K562 (cell line): ENCODE measurements at places on chromosomes 3 and 15. TPM values are rescaled to one million over a fixed set of nuclear protein-coding genes. Genes with fewer than 3 reads are reported as not detected.

Gene TBC1D2B
- total RNA-seq, result 10.1 and 10.7 TPM in 2 replicates

Gene SNAP23
- total RNA-seq, result 74.5 and 78.9 TPM in 2 replicates

Gene PROS1
- 22.6 and 22.7 TPM in 2 replicates for total RNA-seq

Gene CHP1
- 74.2 and 82.5 TPM in 2 replicates for total RNA-seq

Gene GBE1
- total RNA-seq, result 13.8 TPM in 2 replicates

Gene ISLR
- not detected in 2 replicates for total RNA-seq

Gene GPR149
- not detected in 2 replicates for total RNA-seq

GRCh38 chr15:83930392-83931212, 276.7 kb downstream of the ADAMTSL3 start:
- no peak for DNase-seq
- no peak overlapping the region for H3K4me3 ChIP-seq
- no peak overlapping the region for H3K27ac ChIP-seq
- no peaks in the 10 kb centered on the region for H3K36me3 ChIP-seq

- peaks cover 4% of the 10 kb centered on the region; the same call in 2 of the 3 replicates for H3K36me3 ChIP-seq
- no peak overlapping the region for H3K27ac ChIP-seq
- H3K4me3 ChIP-seq, result no peak overlapping the region
- no peak for DNase-seq
- H3K27me3 ChIP-seq, result no peaks in the 10 kb centered on the region
Measured at GRCh38 chr3:23829242-23829934, 23.6 kb downstream of the UBE2E1 start.

DNA sequence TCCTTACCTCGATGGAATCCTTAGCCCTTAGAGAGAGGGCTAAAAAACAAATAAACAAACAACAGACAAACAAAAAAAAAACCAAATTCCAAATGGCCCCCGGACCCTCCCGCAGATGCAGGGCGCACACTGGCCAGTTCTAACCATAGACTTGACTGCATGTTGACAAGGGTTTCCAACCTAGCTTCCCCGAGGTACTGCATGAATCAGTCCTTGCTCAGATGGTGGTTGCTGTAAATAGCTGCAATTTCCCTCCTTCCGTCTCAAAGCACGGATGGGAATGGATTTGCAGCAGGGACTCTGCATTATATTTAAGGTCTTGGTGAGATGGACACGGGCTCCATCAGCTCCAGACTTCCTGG, 162.8 kb downstream of the CD47 start:
- no peak overlapping the region for H3K27ac ChIP-seq
- H3K4me1 ChIP-seq, result peaks cover 6% of the 10 kb centered on the region
- no peaks in the 10 kb centered on the region for H3K36me3 ChIP-seq

GRCh38 chr3:28317438-28318022, 31.0 kb upstream of the ZCWPW2 start:
- H3K36me3 ChIP-seq, result peaks cover 37% of the 10 kb centered on the region
- H3K4me1 ChIP-seq, result no peaks in the 10 kb centered on the region
- DNase-seq, result peak; percentile 48
- H3K27me3 ChIP-seq, result no peaks in the 10 kb centered on the region
- H3K27ac ChIP-seq, result no peak overlapping the region

DNA sequence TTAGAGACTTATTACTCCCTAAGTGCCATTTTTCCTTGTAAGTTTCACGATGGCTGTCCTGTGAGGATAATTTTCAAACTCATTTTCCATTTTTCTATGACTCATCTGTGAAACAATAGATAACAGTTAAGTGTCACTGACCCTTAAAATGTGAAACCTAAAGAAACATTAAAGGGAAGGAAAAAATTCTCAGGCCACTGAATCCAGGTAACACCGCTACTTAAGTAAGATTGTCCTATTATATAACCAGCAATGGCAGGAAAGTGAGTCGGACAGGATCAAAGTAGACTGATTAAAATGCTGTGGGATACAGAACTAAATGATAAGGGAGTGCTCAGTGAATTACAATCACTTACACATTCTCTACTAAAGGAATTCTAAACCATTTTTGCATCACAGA, 12.4 kb downstream of the PLD1 start:
- DNase-seq, result no peak
- H3K27me3 ChIP-seq, result no peaks in the 10 kb centered on the region
- H3K4me3 ChIP-seq, result no peak overlapping the region

GRCh38 chr15:73602992-73603391, 30.2 kb downstream of the NPTN start:
- peaks cover 5% of the 10 kb centered on the region; the same call in 1 of the 2 replicates for H3K4me1 ChIP-seq
- H3K4me3 ChIP-seq, result no peak overlapping the region
- H3K36me3 ChIP-seq, result peaks cover 1% of the 10 kb centered on the region; the same call in 1 of the 3 replicates

GRCh38 chr3:36903119-36903882, 41.6 kb downstream of the TRANK1 start:
- no peak overlapping the region for H3K27ac ChIP-seq
- H3K4me1 ChIP-seq, result peaks cover 31% of the 10 kb centered on the region
- no peak overlapping the region for H3K4me3 ChIP-seq
- DNase-seq, result no peak
- no peaks in the 10 kb centered on the region for H3K27me3 ChIP-seq

GRCh38 chr15:39159833-39160232, 421.0 kb upstream of the THBS1 start:
- no peak overlapping the region for H3K27ac ChIP-seq
- H3K4me1 ChIP-seq, result no peaks in the 10 kb centered on the region; the same call in 2 of the 3 replicates
- no peak overlapping the region for H3K4me3 ChIP-seq
- H3K36me3 ChIP-seq, result no peaks in the 10 kb centered on the region

DNA sequence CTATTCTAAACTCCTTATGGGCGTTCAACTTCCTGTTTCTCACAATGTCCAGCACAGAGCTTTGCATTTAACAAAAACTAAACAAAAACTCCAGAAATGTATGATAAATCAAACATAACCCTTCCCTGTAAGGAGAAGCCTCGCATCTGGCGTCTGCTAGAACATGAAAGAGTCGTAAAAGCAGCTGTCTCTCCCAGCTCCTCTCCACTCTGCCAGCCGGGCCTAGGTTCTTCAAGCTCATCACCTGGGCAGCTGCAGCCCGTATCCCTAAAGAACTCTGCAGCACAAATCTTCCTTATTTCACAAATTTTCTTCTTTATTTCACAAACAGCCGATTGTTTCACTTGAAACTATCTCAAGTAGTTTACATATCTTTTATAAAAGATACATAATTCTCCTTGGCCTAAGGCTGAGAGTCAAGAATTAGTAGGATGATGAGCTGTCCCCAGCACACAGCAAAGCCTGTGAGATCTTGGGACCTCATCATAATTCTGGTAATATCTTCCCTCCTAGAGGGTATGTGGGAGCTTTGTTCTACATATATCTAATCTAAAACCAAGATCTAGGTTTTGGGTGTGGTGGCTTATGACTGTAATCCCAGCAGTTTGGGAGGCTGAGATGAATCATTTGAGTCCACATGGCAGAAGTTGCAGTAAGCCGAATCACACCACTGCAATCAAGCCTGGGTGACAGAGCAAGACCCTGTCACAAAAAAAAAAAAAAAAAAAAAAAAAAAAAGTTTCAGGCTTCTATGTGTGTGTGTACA, 35.3 kb downstream of the ANXA2 start:
- peaks cover 70% of the 10 kb centered on the region for H3K36me3 ChIP-seq
- H3K27ac ChIP-seq, result no peak overlapping the region
- no peaks in the 10 kb centered on the region for H3K4me1 ChIP-seq
- DNase-seq, result no peak

GRCh38 chr3:179323197-179324110, 623 bp downstream of the ZNF639 start:
- DNase-seq, result no peak
- H3K4me3 ChIP-seq, result peak overlapping the region; percentile 94
- peaks cover 31% of the 10 kb centered on the region for H3K36me3 ChIP-seq
- no peaks in the 10 kb centered on the region for H3K27me3 ChIP-seq
- H3K4me1 ChIP-seq, result peaks cover 23% of the 10 kb centered on the region

- H3K4me3 ChIP-seq, result no peak overlapping the region
- no peaks in the 10 kb centered on the region for H3K4me1 ChIP-seq
- no peak overlapping the region for H3K27ac ChIP-seq
- H3K27me3 ChIP-seq, result no peaks in the 10 kb centered on the region
- H3K36me3 ChIP-seq, result no peaks in the 10 kb centered on the region
Measured at GRCh38 chr15:53072077-53072476, 281.9 kb upstream of the ONECUT1 start.

DNA sequence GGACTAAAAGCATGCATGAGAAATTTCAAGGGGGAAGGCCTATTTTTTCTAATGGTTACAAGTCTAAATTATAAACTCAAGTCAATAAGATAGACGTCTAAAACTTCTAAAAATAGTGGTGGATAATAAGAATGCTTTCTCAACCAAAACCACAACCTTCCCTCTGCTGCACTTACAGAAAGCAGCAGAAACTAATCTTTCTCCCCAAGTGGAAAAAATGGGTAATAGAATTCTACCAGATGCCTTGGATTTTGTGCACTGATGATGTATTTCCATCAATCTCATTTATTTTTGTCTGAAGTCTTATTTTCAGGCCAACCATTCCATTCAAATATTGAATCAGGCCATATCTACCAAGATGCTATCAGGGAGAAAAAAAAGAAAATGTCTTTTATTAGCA, 344.7 kb downstream of the NEK10 start:
- no peaks in the 10 kb centered on the region for H3K36me3 ChIP-seq
- H3K27ac ChIP-seq, result no peak overlapping the region
- DNase-seq, result no peak
- no peak overlapping the region for H3K4me3 ChIP-seq
- H3K4me1 ChIP-seq, result no peaks in the 10 kb centered on the region

- H3K27ac ChIP-seq, result no peak overlapping the region
- no peak overlapping the region for H3K4me3 ChIP-seq
- H3K27me3 ChIP-seq, result no peaks in the 10 kb centered on the region
- no peak for DNase-seq
- H3K36me3 ChIP-seq, result no peaks in the 10 kb centered on the region
Measured at GRCh38 chr3:77427528-77427927, 387.6 kb downstream of the ROBO2 start.

DNA sequence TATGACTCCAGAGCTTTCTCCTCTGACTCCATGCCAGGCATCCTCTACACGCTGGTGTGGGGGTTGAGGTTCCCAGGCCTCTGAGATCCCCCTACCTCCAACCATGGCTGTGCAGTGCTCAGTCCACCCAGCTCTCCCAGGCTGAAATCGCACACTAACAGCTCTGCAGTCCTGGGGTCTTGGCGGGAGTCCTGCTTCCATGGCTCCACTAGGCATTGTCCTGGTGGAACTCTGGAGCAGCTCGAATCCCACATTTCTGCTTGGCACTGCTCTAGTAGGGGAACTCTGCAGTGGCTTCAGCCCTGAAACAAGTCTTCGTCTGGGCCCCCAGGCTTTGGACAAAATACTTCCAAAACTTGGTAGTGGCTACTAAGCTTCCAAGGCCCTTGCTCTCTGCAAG, 50.7 kb downstream of the ROPN1B start:
- H3K4me3 ChIP-seq, result no peak overlapping the region
- H3K4me1 ChIP-seq, result no peaks in the 10 kb centered on the region
- no peaks in the 10 kb centered on the region for H3K27me3 ChIP-seq
- H3K36me3 ChIP-seq, result no peaks in the 10 kb centered on the region
- no peak for DNase-seq
- no peak overlapping the region for H3K27ac ChIP-seq

DNA sequence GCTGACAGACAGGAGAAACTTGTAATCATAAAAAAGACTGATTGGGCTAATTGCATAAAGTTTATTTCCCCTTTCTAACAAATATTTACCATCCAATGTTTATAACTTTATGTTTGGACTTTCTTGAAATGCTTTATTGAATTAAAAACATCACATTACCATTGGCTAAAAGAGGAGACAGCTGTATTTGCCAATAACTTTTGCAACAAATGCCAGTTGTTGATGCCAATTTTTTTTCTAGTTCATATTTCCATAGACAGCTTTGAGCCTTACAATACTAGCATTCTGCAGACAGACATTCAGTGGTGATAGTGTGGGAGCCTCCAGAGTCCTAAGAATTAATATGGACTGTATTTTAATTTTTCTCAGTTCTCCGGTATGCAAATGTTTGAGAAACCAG, 198.4 kb downstream of the ADAMTS17 start:
- H3K27me3 ChIP-seq, result peaks cover 23% of the 10 kb centered on the region
- H3K4me1 ChIP-seq, result no peaks in the 10 kb centered on the region
- no peak overlapping the region for H3K27ac ChIP-seq
- H3K36me3 ChIP-seq, result no peaks in the 10 kb centered on the region
- H3K4me3 ChIP-seq, result no peak overlapping the region
- DNase-seq, result no peak

GRCh38 chr3:194166682-194167479, 30.9 kb downstream of the HES1 start:
- H3K27me3 ChIP-seq, result no peaks in the 10 kb centered on the region
- H3K27ac ChIP-seq, result peak overlapping the region; percentile 12; the same call in 1 of the 3 replicates
- H3K4me1 ChIP-seq, result peaks cover 18% of the 10 kb centered on the region
- DNase-seq, result peak; percentile 69
- 0 out of 2 replicates have a peak overlapping the region, but pooled peaks have one; percentile 5 for H3K4me3 ChIP-seq

GRCh38 chr3:169627073-169627472, 36.4 kb downstream of the MECOM start:
- H3K4me3 ChIP-seq, result no peak overlapping the region
- no peak overlapping the region for H3K27ac ChIP-seq
- DNase-seq, result no peak
- H3K36me3 ChIP-seq, result no peaks in the 10 kb centered on the region
- peaks cover 3% of the 10 kb centered on the region; the same call in 1 of the 3 replicates for H3K27me3 ChIP-seq

DNA sequence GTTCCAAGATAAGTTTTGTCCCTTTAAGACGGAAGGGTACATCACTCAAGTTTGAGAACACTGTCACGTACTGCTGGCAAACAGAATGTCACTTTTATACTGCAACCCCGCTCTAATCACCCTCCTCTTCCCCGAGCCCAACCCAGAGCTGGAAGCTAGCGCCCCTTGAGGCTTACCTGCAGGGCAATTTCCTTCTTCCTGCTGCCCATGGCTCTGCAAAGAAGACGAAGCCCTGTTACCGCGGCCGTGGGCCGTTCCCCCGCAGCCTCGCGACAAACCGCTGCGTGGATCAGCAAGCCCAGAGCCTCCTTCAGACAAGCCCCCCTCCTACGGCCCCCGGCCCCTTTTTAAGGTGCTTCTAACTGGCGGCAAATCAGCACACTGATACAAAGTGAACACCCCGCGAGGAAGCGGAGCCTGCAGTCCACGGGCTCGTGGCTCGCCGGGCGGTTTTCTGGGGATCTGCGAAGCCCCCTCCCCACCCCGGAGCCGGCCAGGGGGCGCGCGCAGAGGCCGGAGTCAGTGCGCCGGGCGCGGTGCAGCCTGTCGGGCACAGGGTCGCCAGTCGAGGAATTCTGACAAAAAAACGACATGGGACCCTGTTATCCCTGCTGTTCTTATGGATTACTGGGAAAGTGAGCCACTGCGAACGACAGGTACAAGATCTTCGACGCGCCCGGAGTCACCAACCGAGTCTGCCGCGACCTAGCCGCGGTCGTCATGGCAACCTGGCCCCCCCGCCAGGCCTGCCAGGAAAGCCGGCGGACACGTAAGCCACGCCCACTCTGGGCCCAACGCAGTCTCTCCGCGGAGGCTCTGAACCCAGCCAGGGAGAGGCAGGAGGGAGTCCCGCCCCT, at the start of gene NME9:
Gene NME9 (minus strand): TSS at position 725 of the 857 bp plus-strand sequence. CDS start 516 bp downstream, at position 209.
- H3K4me1 ChIP-seq, result peaks cover 10% of the 10 kb centered on the region
- H3K36me3 ChIP-seq, result no peaks in the 10 kb centered on the region
- no peaks in the 10 kb centered on the region; the same call in 2 of the 3 replicates for H3K27me3 ChIP-seq
- DNase-seq, result peak; percentile 89

DNA sequence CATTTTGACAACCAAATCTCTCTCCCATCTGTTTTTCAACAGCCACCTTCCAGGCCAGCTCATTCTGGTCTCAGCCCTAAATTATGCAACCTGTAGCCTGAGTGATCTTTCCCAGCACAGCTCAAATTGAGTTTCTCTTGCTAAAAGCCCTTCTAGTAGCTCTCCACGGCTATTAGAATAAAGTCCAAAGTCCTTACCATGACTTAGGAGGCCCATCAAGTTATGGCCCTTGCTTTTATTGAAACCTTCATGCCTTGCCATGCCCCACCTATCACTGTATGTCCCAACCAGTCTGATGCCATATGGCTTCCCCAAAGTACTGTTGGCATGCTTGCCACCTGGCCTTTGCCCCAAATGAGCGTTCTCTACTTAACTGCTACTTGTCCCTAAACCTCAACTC, 303.5 kb upstream of the GADL1 start:
- no peaks in the 10 kb centered on the region for H3K27me3 ChIP-seq
- H3K4me3 ChIP-seq, result no peak overlapping the region
- H3K4me1 ChIP-seq, result no peaks in the 10 kb centered on the region
- DNase-seq, result no peak
- H3K27ac ChIP-seq, result no peak overlapping the region
- H3K36me3 ChIP-seq, result no peaks in the 10 kb centered on the region
